Activated T-cell treated with anti-CD3 and anti-CD28 coated beads, Interleukin-2, amount 50 U/mL, for 24 hours (primary cell): ENCODE measurements at places on chromosomes 5 and 9.

DNA sequence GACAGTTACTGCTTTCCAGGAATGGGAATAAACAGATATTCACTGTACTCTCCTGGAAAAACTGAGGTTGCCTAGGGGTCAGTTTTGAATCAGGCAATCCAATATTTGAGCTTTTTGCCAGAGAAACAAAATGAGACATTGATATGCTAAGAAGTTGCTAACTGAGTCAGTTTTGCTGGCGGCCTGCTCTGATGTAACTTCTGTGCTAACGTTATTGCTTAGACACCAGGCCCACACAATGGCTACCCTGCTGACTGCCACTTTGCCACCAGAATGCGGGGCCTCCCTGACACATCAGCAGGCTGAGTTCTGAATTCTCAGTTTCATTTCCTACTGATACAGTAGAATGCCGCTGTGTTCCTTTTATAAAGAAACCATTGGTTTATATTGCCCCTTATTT is 18.2 kb upstream of the ZNF618 start:
- no peak for DNase-seq

DNA sequence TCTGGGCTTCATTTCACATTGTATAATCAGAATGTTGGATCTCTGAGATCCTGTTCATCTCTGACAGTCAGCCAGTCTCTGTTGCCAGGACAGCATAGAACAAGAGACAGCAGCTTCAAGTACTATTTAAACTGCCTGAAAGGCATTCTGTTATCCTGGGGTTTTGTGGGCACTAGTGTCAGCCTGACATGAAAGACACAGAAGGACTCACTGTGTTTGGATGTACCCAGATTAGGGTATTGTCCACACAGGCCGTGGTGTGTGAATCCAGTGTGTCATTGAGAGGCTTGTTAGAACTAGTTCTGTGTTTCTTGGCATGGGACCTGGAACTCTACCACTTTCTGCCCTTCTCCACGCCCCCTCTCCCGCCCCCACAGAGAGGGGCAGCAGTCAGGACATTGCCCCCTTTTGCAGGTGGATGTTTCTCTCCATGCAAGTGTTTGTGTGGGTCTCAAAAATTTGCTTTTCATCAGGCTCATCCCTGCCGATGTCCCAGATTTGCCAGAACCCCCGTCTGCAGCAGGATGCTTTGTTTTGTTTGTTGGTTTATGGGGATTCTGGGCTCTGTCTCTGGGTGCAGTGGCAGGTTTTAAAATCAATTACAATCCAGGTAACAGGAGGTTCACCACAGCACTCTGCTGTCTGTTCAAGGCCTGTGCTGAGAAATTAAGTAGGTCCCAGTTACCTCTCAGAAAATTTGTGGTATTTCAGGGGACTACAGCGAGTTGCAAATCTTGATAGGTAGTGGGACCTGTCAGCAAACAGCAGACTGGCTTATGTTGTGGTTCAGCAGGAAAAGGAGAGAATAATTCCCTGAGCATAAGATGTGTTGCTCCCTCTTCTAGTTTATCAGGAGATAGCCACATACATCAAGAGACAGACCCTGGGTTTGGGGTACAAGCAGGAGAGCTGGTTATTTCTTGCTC is 144.6 kb downstream of the DOCK2 start:
- no peak for DNase-seq

- DNase-seq = no peak
These were observed 24.3 kb downstream of the NOTCH1 start for GRCh38 chr9:136521537-136521936.

DNA sequence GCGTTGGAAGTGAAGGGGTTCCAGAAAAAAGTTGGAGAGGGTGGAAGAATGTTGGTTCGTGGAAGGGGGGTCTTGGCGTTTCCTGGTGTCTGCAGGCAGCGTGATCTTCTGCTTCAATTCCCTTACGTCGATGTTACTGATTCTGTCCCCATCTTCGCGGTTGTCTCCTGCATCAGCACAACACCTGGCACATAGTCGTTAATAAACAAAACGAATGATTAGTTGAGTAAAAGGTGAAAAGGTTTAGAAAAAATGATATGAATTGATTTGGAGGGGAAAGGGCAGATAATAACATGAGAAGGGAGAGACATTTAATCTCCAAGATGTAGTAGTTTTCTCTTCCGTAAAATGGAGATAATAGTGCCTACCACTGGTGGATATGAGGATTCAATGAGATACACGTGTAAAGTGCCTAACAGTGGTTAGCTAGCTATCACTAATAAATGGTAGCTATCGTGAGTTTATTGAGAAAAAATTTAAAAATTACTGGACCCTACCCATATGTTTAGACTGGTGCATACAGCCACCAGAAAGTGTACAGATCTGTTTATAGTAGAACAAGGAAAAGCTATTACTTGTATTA is 556 bp downstream of the MTREX start:
- no peak for DNase-seq

- no peak for DNase-seq
These were observed 99.4 kb downstream of the INIP start for GRCh38 chr9:112618385-112619009.

- no peak for DNase-seq
These were observed 130.9 kb upstream of the SLC30A5 start for GRCh38 chr5:68962757-68963484.

DNA sequence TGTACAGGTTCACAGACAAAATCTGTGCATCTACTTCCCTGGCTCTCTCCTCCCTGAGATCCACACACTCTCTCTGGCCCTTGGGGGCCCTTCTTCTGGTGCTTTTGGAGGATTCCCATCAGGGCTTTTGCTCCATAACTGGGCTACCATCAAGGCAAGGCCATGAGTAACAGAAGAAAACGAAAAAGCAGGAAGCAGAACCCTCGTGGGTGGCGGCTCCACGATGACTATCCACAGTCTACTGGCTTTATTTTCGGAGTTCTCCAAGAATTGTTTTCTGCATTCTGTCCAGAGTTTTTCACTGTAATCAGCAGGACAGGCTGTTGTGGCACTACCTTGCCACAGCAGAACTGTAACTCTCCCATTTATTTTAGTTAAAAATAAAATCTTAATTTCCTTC is 19.9 kb downstream of the PNPLA7 start:
- DNase-seq = no peak

DNA sequence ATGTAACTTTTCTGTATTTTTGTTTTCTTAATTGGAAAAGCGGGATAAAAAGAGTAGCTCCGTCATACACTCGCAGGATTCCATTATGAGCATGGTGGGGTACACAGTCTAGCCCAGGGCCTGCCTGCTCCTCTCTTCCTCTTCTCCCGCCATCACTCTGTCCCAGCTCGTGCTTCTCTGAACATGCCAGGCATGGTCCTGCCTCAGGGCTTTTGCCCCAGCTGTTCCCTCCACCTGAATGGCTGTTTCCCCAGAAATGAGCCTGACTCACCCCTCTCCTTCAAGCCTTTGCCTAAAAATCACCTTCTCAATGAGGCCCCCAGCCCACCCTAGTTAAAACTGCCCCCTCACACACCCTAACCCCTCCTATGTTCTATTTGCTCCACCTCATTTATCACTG is 4.5 kb downstream of the CORO2A start:
- no peak for DNase-seq

- no peak for DNase-seq
These were observed 54.5 kb downstream of the PDE4D start for GRCh38 chr5:59838989-59839388.

DNA sequence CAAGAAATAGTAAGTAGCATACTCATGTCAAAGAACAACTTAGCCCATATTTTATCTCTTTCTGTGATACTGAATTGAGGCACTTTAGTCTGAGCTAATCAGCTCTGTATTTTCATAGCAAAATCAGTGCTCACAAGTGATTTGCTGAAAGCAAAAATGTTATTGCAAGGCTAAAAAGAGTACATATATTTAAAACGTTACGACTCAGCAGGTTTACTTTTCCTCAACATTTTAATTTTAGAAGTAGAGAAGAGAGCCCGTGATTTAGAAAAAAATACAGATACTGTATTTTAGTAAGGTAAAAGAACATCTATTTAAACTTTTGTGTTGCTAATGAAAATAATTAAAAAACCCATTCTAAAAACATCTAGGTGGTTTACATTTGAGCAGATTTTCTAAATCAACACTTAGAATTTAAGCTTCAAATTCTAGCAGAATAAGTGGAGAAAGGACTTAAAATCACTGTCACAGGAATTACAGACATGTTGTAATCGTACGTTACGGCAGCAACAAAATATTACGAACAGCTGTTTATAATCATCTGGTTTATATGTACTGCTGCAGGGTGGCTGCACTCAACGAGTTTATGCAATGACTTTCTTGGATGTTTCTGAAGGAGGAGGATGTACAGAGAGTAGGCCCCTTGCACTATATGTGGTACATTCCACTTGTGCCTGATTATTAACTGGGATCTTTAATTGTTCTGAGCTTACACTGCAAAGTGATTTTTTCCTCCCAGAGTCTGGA is 20.1 kb downstream of the SREK1 start:
- DNase-seq = no peak

DNA sequence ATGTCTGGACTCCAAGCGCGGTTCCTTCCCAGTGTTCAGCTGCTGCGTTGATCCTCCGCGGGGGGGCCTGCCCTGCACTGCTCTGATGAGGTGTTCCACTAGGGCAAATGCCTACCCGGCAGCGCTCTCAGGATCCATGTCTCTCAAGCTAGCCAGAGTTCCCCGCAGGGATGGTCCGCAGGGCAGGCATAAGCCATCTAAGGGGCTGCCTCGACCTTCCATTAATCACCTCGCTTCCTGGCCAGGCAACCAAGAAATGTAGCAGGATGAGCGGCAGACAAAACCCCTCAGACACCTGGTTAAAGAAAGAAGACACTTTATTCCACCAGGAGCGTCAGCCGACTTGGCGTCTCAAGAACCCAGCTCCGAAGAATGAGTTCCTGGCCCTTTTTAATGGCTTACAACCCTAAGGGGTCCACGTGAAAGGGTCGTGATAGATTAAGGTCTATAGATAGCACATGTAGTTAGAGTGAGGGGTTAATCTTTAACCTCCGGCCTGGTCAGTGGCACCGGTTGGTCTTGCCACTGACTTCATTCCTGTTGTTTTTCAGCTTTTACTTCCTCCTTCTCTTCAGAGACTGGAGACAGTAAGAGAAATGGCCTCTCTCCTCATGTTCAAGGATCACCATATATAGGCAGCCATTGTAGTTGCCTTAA is 47.2 kb upstream of the COX7C start:
- no peak for DNase-seq
